Erythroblast (primary cell): ENCODE measurements at places on chromosomes 2 and 18.

GRCh38 chr18:74281980-74282754 lies 9.6 kb downstream of the CYB5A start:
- no peak for DNase-seq

DNA sequence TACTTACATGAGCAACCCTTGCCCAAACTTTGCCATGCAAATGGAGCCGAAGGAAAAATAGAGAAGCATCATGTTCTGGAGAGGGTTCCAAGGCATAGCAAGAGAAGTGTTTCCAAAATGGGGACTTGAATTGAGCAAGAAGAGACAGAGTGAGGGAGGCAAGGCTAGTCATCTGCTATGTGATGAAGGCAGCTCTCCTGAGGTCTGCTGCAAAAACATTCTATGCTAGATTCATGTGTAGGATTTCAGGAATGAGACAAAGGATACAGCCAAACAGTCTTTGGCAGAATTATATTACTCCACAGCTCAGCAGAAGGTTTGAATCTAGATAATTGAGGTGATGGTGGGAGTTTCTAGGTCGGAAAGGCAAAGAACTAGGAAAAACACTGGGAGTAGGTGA lies 24.1 kb upstream of the MRPL19 start:
- no peak for DNase-seq

DNA sequence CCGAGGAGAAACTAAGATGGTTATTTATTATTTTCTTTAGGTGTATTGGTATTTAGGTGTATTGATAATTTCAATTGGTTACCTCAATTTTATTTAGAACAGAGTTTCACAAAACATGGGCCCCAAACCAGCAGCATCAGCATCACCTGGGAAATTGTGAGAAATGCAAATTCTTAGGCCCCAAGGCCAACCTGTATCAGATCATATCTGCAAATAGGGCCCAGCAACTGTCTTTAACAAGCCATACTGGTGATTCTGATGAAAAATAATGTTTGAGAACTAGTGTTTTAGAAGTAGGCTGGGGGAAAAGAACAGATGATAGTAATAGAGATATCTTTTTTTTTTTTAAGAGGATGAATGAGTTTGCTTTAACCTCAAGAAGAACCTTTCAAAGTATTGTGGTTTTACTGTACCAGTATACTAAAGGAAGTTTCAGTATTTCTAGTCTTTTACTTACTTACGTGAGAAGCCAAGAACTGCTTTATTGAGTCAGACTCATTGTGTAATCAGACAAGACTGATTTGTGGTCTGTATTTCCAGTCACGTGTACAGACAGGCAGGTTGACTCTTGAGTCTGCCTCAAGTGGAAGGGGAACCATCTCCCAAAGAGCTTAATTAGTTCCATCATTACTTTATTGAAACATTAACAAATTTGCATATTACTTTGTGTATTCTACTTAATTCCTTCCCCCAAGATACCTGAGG lies 60.4 kb upstream of the GAREM1 start:
- no peak for DNase-seq

- DNase-seq: no peak
Observed at GRCh38 chr2:222698276-222698675, 26.8 kb downstream of the MOGAT1 start.

GRCh38 chr18:75896865-75897264 lies 469.4 kb upstream of the SMIM21 start:
- no peak for DNase-seq

DNA sequence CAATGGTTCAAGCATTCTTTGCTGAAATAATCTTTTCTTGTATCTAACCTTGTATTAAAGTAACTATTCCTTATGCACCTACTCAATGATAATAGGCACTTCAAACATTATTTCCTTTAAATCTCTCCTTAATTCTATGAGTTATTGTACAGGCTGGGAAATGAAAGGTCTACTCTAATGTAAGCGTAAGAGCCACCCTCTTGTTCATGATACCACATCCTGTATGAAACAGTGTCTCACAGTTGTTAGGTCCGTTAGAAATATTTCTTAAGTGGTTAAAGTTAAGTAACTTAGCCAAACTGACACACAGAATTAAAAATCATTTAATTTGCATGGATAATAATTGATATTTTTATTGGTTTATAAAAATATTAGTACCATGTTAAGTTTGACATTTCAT lies 162.5 kb upstream of the RPRM start:
- no peak for DNase-seq

GRCh38 chr2:168459256-168459655 lies 3.2 kb downstream of the CERS6 start:
- DNase-seq: no peak

GRCh38 chr2:41933046-41933420 lies 114.8 kb upstream of the PKDCC start:
- peak; percentile 19 for DNase-seq

- no peak for DNase-seq
Observed at GRCh38 chr2:138274421-138275291, 226.9 kb upstream of the SPOPL start.

DNA sequence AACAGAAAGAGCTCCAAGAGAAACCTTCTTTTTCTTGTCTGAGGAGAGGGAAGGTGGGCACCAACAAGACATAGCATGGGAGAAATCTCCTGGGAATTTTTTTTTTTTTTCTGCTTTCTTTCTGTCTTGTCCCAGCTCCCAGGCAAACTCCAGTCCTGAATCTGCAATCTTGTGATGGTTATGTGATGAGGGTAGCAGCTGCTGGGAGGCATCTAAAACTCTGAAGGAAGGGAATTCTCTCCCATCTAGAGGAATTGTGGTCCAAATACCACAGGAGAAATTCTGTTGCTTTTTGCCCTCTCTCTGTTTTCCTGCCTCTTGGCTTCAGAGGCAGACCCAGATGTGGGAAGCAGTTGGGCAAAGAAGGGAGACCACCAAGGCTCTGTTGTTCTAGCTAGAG lies 16.7 kb downstream of the SCRN3 start:
- DNase-seq: no peak

GRCh38 chr2:132392879-132393278 lies 23.7 kb upstream of the GPR39 start:
- DNase-seq: no peak

GRCh38 chr2:209519271-209519670 lies 95.4 kb downstream of the MAP2 start:
- no peak for DNase-seq

- peak; percentile 61 for DNase-seq
Observed at GRCh38 chr2:27051902-27052645, 606 bp downstream of the AGBL5 start.

DNA sequence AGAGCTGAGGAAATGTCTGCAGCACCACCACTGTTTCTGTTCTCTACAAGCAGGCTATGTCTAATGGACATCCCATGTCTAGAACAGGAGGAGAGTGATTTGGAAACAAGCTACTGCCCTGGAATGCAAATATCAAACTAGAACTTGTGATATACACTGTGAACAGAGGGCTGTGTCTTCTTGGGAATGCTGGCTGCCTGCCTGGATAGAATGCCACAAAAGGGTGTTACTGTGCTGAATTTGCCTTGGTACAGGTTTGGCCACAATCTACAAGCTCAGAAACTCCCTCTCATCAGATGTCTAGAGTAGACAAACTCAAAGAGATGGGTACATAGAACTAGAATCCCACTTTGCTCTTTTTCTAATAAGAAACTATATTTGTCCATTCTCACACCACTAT lies 170.5 kb downstream of the NYAP2 start:
- DNase-seq: no peak

DNA sequence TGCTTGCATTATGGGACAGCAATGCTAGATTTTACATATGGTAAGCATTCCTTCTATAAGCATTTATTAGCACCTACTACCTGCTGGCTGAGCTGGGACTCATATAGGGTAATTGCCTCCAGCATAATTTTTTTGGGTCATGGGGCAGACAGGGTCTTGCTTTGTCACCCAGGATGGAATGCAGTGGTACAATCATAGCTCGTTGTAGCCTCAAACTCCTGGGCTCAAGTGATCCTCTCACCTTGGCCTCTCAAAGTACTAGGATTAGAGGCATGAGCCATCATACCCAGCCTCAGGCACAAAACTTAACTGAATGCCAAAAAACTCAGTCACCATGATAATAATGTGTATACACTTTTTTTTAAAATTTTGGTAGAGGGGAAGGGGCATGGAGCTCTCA lies 35.3 kb downstream of the TMEM237 start:
- no peak for DNase-seq

DNA sequence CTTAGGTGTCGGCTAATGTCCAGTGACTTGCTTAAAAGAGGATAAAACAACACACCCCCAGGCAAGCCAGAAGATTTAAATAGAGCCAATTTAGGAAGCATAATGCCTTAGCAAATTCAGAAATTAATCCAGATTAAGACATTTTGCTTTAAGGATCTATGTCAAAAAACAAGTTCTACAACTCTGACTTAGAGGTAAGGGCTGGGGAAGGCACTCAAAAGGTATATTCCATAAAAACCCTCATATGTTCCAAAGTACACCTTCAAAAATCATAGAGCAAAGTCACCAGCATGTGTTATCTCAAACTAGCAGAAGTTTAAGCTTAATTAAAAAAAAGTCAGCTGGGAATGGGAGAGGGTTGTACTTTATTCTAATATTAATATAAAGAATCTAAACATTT lies 206.4 kb downstream of the NOL4 start:
- DNase-seq: no peak

- no peak for DNase-seq
Observed at GRCh38 chr18:31825772-31826171, 65.1 kb upstream of the SLC25A52 start.

DNA sequence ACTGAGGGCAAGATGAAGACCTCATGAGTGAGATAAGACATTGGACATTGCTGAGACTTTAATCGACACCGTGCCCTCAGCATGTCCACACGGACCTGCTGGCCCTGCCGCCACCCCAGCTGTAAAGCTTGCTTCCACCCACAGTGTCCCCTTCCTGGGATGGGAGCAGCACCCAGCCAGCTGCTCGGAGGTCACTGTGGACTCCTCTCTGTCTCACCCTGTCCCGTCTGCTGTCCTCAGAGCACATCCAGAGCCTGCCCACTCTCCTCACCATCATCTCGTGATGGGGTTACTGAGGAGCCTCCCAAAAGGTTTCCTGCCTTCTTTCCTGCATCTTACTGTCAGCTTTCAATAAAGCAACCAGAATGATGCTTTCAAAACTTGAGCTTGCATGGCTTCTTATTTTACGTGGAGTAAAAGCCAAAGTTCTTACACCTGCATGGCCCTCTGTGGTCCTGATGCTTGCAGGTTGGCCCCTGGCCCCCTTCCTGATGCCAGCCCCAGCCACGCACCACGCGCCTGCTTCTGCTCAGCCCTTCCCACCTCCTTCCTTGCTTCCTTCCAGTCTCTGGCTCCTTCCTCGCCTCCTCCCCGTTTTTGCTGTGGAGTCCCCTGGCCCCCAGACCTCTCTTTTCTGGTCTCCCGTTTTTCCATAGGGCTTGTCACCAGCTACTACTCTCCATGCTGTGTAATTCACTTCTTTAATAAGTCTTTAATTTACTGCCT lies 67.0 kb downstream of the DGKD start:
- DNase-seq: no peak

GRCh38 chr2:121998751-121999150 lies 243.3 kb downstream of the TSN start:
- no peak for DNase-seq

DNA sequence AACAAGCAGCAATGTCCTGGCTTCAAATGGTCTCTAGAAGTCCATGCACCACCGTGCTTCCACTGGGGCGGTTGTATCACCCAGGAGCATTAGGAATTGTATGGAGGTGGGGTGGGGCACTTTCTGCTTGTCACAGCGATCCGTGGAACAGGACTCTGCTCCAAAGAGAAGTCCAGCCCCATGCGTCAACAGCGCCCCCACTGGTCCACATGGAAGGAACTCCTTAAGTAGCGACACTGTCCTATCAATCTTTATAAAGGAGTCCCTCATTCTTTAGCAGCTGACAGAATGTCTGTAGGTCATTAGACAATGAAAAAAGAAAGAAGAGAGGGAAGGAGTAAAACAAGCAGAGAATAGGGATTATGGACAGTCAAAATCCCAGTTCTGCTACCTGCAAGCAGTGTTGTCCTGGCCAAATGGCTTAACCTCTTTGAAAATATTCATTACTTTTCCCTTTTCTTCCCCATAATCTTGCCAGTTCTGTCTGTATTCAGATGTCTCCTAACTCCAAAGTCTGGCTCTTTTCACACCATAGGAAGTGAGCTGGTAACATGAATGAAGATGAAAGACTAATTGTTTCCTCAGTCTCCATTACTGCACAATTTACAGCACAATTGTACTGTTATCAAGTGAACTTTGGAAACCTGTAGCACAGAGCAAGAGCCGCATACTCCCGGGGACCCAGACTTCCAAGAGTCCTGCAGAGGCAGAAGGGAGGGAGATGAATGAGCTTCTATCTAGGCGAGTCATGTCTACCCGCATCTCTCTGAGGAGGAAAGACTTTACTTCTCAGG lies 9.9 kb downstream of the NFE2L2 start:
- DNase-seq: peak; percentile 73

GRCh38 chr2:156784020-156784701 lies 348.0 kb downstream of the GPD2 start:
- DNase-seq: no peak

- no peak for DNase-seq
Observed at GRCh38 chr2:19859565-19859964, 42.2 kb downstream of the TTC32 start.

DNA sequence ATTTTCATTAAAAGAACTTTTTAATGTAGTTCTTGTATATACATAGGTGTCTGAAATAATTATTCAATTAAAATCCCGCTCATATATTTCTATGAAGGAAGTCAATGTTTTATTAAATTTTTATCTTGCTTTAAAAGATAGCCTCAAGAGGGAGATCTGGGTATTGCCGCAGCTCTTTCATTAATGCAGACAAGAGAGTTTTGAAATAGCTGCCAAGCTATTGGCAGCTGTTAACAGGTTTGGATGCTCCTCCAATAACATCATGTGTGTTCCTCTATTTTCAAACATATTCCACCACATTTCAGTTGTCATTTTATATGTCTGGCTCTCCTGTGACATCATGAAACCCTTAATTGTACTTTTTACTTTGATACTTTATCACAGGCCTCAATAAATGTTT lies 12.9 kb upstream of the NT5C1B start:
- DNase-seq: no peak

DNA sequence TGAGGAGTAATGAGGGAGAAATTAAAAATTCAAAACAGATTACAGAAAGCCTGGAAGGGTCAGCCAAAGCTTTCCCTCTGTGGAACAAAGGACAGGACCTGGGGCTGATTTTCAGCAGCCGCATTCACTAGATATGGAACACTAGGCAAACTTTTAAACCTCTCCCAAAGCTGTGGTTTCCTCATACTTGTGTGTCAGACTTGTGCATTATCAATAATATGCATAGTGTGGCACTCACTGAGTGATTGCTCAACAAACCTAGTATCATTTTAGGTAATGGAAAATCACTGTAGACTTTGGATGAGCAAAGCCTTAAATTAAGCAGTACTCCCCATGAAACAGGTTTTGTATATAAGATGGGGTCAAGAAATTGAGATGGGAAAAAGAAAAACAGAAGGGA lies 26.3 kb upstream of the IKZF2 start:
- DNase-seq: no peak

- DNase-seq: no peak
Observed at GRCh38 chr2:22893761-22894517, 491.0 kb upstream of the KLHL29 start.
